ENCODE measurements at places on chromosomes 5 and 9.
A peak's percentile ranks its signal among the peaks of the same experiment; 100 is the strongest.

DNA sequence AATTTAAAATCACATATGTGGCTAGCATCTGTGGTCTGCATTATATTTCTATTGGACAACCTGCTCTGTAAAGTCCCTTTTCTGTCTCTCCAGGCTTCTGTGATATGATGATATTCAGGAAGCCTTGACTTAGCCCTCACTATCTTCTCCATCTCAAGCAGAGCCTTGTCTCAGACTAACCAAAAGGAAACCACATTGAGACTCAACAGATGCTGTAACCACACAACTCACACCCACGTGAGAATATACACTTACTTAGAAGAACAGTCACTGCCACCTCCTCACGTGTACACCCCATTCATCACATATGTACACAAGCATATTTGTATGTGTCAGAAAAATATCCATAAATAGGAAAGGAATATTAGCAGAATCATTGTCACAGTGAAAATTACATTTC is 33.6 kb downstream of the HTR4 start:
- no peak for DNase-seq

DNA sequence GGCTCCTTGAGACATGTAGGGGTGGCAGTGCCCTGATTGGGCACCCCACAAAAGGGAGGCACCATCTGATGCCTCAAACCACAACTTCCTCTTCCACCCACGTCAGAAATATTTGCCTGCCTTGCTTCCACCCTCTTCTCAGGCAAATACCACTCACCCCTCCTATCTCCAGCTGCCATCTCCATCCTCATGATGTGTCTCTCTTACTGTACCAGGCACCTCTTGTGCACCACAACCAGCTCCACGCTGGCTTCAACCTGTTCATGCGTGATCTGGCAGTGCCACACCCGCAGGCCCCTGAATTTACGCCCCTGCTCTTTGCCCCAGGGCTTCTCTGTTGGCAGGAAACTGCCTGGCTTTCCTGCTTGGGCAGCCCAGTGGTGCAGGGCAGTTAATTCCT is 87.8 kb upstream of the HSPA9 start:
- DNase-seq = no peak

DNA sequence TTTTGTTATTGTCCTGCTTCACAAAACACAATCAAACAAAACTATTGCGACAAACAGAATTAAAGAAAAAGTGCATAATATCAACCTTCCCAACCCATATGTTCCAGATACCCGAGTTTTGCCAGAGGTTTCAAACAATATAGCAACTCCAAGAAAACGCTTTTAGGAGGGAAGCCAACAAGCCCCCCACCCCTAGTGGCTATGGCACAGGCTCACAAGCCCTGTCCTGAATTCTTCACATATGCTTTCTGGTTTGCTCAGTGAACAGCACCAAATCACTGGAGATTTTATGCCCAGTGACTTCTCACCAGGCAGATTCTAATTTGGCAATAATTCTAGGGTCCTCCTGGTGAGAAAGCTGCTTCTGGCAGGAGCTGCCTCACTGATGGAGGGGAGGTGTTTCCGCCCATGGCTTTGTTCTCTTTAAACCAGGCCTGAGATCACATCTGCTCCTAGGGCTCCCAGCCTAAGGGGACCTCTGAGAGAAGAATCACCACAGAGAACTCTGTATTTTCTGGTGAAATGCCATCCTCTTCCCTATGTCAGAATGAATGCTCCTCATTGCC is 1982.4 kb downstream of the EFNA5 start:
- DNase-seq = no peak

- DNase-seq = no peak
These were observed 14.4 kb downstream of the PDE6A start for GRCh38 chr5:149930043-149930748.

GRCh38 chr5:120062515-120062917 is 401.6 kb upstream of the PRR16 start:
- DNase-seq = no peak

DNA sequence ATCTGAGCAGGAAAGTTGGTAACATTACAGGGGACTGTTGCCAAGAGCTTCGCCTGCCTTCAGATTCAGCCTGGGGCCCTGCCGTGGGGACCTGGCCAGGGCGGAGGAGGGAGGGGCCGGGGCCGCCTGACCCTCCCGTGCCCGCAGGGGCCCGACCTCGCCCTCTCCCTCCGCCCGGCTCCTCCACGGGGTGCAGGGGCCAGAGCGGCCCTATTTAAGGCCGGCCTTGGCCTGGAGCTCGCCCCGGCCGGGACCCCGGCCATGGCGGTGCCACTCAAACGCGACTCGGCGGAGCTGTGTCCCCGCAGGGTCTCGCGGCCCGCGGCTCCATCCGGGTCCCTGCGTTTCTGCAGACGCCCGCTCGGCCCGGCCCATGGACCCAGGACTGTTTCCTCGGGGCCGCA is 757 bp downstream of the TMEM250 start:
- DNase-seq = no peak

GRCh38 chr9:20593537-20593936 is 28.8 kb downstream of the MLLT3 start:
- DNase-seq = no peak

DNA sequence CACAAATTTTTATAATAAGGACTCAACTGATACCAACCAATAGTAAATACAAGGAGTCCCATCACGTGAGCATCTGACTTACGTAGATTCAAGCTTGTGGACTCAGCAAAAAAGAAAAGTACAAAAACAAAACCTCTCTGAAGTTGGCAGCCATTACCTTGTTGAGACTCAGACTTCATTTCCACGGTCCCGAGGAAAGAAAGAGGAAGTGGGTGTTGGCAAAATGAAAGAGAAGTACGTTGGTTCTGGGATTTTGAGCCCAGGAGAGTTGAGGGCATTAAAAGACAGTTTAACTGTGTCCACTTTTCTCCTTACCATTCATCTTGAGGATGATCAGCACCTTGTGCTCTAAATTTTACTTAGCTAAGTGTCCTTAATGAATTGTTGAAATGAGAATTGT is 26.7 kb downstream of the NCBP1 start:
- no peak for DNase-seq

DNA sequence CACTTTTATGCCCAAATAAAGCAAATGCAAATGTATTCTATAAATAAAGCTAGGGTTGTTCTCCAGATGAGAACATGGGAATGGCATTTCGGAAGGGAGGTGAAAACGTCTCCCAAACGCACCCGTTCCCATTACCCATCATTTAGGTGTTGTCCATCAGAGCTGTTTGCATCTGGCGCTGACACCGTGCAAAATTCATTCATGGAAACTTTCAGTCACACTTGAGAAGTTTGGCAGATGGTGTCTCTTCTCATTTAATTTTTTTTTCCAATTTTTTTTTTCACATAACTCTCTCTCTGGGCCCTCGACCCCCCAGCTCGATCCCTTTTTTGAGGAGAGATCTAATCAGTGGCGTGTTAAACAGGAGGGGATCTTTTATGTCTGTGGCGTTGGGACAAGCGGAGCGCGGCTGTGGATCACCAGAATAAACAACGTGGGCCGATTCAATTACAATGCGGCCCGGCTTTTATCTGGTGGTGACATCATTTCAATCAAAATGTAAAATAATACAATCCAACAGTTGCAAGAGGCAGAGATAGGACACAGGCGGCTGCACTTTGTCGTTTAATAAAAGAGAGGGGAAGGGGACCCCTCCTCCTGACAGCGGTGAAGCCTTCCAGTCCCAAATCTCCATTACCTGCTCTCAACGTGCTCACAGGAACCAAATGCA is 246.1 kb upstream of the IRX4 start:
- DNase-seq = peak; percentile 67

- DNase-seq = peak; percentile 41
These were observed 479.5 kb downstream of the TAF11L14 start for GRCh38 chr5:18113721-18114120.

DNA sequence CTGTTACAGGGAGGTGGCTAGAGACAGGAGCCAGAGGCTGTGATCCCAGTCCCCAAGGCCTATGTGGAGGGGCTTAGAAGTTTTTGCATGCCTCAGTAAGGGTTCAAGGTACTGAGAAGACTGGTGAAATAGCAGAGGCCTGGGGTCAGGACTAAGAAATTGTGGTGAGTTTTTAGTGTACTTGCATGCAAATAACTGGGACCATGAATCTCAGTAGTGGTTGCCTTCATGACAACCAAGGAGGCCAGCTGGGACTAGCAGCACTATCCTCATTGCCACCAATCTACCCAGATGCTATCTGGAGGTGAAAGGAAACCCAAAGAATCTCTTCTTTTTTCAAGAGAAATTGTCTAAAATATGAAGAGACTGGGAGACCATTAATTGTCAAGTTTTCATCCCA is 395.1 kb downstream of the CETN3 start:
- no peak for DNase-seq

DNA sequence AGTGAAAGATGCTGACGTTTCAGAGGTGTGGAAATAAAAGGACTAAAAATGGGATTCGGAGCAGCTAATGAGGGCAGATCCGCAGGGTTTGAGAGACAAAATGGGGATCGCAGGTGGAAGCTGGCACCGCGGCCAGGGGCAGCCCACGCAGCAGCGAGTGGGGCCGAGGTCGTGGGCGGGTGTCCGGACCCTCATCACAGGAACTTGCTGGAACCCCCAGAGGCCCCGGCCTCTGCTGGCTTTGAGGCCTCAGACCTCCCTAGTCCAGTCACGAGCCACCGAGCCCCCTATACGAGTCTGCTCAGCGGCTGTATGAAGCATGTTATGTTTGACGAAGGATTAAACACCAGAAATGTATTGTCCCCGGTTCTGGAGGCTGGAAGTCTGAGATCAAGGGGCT is 45.8 kb upstream of the FCN1 start:
- DNase-seq = no peak

DNA sequence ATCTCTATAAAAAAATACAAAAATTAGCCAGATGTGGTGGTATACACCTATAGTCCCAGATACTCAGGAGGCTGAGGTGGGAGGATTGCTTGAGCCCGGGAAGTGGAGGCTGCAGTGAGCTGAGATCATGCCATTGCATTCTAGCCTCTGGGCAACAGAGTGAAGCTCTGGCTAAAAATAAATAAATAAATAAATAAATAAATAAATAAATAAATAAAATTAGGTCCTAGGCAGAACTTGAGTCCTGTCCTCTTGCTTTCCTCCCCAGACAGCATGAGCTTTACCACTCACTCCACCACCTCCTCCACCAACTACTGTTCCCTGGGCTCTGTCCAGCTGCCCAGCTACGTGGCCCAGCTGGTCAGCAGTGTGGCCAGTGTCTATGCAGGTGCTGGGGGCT is 31.6 kb upstream of the SPZ1 start:
- no peak for DNase-seq

- DNase-seq = no peak
These were observed 34.6 kb upstream of the GABBR2 start for GRCh38 chr9:98743329-98743728.

- peak; percentile 82 for DNase-seq
These were observed 3.2 kb downstream of the PAPPA start for GRCh38 chr9:116156621-116157314.

GRCh38 chr9:89466451-89467277 is 31.2 kb downstream of the SEMA4D start:
- no peak for DNase-seq

- DNase-seq = no peak
These were observed 3.7 kb upstream of the GTF3C5 start for GRCh38 chr9:133027134-133027533.

DNA sequence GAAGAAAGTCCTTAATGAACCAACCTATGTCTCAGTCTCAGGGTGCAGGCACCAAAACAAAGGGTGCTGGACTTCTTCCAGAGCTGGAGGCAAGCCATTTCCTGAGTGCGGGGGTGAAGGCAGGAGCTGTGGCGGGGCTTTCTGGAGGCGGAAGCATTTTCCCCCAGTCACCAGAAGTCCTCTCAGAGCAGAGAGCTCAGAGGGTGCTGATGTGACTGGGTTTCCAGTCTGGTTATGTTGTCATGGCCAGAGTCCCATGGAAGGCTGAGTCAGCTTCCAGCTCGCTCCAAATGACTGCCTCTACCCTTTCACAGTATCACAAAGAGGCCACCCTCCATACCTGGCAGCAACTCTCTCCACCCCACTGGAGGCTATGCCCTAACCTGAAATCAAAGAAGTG is 86.0 kb downstream of the TRPC7 start:
- no peak for DNase-seq

DNA sequence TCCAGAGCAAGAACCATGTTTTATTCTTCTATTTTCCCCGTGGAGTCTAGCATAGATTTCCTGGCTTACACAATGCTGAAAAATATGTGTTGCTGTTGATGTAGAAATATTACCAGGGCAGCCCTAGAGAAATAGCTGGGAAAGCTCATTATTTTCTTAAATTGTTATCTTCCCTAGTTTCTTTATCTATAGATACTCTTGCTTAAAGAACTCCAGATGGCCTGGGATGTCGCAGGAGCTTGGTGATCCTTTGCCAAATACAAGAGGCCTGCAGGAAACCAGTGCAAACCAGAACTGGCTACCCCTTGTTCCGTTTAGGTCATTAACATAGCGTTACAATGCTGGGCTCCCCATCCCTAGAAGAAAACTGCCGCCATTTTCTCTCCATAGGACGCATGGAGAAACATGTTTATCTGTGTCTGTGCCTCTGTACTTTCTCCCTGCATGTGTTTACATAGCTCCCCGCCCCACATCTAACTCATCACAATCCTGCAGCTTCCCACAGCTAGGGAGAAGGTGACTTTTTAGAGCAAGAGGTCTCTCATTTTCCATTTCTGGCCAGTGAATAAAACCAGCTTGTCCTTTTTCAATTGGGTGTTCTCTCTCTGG is 6.4 kb downstream of the PRLR start:
- no peak for DNase-seq

DNA sequence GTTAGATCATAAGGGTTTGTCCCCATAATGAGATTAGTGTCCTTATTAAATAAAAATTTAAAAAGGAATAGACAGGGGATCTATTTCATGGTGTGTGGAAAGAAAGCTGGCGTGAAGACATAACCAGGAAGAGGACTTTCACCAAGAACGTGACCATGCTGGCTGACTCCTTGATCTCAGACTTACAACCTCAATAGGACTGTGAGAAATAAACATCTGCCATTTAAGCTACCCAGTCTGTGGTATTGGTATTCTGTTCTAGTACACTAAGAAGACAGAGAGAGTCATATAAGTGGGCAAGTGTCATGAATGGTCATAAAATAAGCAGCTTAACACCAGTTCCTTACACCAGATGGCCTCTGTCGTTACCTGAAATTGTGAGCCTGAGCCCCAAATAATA is 259.4 kb upstream of the CCNG1 start:
- no peak for DNase-seq

- peak; percentile 38 for DNase-seq
These were observed 28.7 kb downstream of the CDKN2A start for GRCh38 chr9:21965401-21965951.

- DNase-seq = no peak
These were observed 62.7 kb upstream of the PDE4D start for GRCh38 chr5:59956130-59956783.

GRCh38 chr5:98891591-98891990 is 37.2 kb downstream of the CHD1 start:
- no peak for DNase-seq

- no peak for DNase-seq
These were observed 65.0 kb downstream of the NSUN2 start for GRCh38 chr5:6567835-6568234.

DNA sequence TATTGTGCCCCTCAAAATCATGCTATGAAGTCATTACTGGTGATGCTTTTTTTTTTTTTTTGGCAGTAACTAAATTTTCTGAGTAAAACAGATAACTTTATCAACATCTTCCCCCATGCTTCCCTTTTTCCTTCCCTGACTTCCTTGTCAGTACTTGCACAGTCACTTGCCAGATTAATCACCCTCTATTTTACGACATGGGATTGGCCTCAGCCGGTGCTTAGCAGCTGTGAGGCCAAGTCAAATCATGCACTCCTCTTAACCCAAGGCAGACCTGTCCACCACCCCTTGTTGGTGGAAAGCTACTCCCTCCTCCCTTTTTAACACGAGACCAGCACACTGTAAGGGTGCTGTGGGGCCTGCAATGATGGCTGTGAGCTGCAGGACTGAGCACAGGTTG is 118.0 kb upstream of the OTULINL start:
- peak; percentile 22 for DNase-seq
